Naive thymus-derived CD4-positive, alpha-beta T cell (primary cell): ENCODE measurements at places on chromosomes 2 and 18. TPM values are rescaled to one million over a fixed set of nuclear protein-coding genes. Genes with fewer than 3 reads are reported as not detected.
A peak's percentile ranks its signal among the peaks of the same experiment; 100 is the strongest.

- no peak for DNase-seq
- no peaks in the 10 kb centered on the region for H3K27me3 ChIP-seq
- H3K4me3 ChIP-seq, result no peak overlapping the region
- no peak overlapping the region for H3K27ac ChIP-seq
- H3K36me3 ChIP-seq, result no peaks in the 10 kb centered on the region
- no peaks in the 10 kb centered on the region for H3K4me1 ChIP-seq
Measured at GRCh38 chr2:232588680-232589585, 38.4 kb downstream of the EIF4E2 start.

GRCh38 chr2:24489465-24490180 lies 1.4 kb upstream of the NCOA1 start:
- H3K27me3 ChIP-seq, result no peaks in the 10 kb centered on the region
- DNase-seq, result no peak

- H3K27ac ChIP-seq, result no peak overlapping the region
- no peaks in the 10 kb centered on the region for H3K36me3 ChIP-seq
- DNase-seq, result no peak
- no peaks in the 10 kb centered on the region for H3K4me1 ChIP-seq
Measured at GRCh38 chr2:61679096-61679495, 140.9 kb upstream of the XPO1 start.

GRCh38 chr2:106719222-106719621 lies 166.7 kb downstream of the ST6GAL2 start:
- no peak overlapping the region for H3K27ac ChIP-seq
- no peaks in the 10 kb centered on the region for H3K4me1 ChIP-seq
- DNase-seq, result no peak
- H3K4me3 ChIP-seq, result no peak overlapping the region

DNA sequence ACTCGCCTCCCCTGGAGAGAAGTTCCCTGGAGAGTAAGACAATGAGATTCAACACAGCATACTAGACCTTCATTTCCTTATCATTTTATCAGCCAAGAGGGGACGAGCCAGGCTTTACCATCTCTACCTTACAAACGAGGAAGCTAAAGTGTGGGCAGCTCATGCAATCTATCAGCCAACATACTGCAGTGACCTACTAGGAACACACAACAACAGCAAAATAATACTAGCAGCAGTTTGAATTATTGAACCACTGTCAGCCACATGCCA lies 60.0 kb upstream of the TEX51 start:
- no peaks in the 10 kb centered on the region for H3K27me3 ChIP-seq
- no peak overlapping the region for H3K27ac ChIP-seq
- DNase-seq, result no peak

DNA sequence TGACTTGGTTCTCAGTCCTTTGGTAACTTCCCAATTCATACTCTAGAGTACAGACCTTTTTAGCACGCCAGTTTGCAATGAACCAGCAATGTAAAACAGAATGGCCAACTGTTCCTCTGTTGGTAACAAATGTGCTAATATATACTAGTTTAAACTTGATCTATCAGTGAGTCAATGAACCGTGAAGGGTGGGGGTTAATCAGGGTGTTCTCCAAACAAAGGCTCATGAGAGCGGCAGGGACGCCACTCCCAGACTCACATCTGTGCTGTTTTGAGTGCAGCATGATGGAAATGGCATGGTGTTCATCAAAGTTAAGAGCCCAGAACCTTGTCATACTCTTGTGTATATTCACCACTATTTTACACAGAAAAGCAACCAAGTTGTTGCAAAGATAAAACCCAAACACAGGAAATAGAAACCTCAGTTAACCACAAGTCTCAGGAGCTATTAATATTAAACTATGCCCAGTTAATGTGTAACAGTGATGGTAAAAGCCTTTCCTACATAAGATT lies 70.3 kb downstream of the CERKL start:
- no peak overlapping the region for H3K27ac ChIP-seq
- H3K36me3 ChIP-seq, result no peaks in the 10 kb centered on the region
- H3K4me1 ChIP-seq, result peaks cover 6% of the 10 kb centered on the region
- no peak for DNase-seq

GRCh38 chr18:39840406-39840805 lies 2114.6 kb upstream of the PIK3C3 start:
- H3K27me3 ChIP-seq, result no peaks in the 10 kb centered on the region
- DNase-seq, result no peak
- H3K36me3 ChIP-seq, result no peaks in the 10 kb centered on the region
- H3K27ac ChIP-seq, result no peak overlapping the region

GRCh38 chr2:238978497-238978896 lies 130.6 kb downstream of the TWIST2 start:
- H3K4me1 ChIP-seq, result no peaks in the 10 kb centered on the region
- DNase-seq, result no peak

- no peak overlapping the region for H3K4me3 ChIP-seq
- no peak for DNase-seq
- H3K4me1 ChIP-seq, result no peaks in the 10 kb centered on the region
- no peaks in the 10 kb centered on the region for H3K27me3 ChIP-seq
- no peaks in the 10 kb centered on the region for H3K36me3 ChIP-seq
Measured at GRCh38 chr18:25077038-25077943, 274.7 kb downstream of the ZNF521 start.

DNA sequence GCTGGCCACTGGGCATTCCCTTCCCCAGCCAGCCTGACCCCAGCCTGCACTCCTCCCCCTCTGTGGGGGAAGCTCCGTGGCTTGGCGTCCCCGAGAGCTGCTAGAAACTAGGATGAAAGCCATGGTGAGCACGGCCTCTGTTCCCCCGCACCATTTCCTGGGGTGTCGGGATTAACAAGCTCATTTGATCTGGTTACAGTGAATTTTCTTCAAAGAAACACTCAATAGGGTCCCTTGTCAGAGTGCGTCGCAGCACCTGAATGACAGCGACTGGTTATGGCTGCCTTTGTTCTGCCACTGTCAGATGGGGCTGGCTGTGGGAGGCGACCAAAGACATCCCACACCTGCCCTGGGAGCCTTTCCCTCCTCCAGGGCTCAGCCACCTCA lies 7.7 kb upstream of the ALPI start:
- no peaks in the 10 kb centered on the region for H3K27me3 ChIP-seq
- DNase-seq, result no peak
- no peak overlapping the region for H3K4me3 ChIP-seq

DNA sequence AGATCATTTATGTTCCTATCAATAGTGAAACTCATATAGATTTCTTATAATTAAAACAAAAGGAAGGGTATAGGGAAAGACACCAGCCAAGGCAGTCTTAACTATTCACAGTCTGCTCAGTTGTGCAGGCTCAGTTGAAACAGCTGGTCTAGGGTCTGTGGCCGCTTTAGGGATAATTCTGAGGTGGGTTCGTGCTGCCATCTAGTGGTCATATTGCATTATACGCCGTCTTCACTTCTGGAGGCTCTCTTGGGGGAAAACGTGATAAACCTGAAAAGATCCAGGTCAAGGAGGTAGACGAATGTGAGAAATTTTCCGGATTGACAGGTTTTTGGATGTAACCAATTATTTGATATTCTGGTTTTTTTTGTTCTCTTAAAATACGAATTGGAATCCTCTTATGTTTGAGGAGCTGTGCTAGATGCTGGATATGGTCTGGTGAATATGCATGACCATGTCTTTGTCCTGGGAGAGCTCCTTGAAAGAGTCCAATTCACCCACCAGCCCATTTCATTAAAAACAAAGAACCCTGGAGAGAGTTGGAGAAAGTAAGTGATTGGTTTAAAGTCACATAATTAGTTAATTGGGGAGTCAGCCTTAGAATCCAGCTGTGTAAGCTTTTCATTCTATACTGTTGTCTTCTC lies 492.4 kb downstream of the PLCL1 start:
- no peak overlapping the region for H3K27ac ChIP-seq
- peak; percentile 31 for DNase-seq
- H3K27me3 ChIP-seq, result no peaks in the 10 kb centered on the region
- H3K36me3 ChIP-seq, result no peaks in the 10 kb centered on the region
- H3K4me3 ChIP-seq, result no peak overlapping the region

DNA sequence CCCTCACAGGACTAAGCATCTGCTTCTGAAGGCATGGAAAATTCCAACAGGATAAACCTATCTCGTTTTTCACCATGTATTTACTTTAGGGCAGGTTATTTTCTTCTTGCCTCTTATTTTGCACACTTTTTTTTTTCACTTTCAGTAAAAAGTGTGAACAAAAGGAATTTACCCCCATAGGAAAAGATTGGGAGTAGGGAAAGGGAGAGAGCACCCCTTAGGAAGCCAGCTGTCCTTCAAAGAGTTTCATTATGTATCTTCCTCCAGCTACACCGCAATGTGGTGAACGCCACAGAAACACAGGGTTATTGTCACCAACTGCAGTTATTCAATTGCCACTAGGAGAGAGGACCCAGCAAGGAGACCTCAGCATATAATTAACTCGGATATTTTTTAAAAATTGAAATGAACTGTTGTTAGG lies 286.2 kb upstream of the VRK2 start:
- H3K36me3 ChIP-seq, result no peaks in the 10 kb centered on the region
- no peaks in the 10 kb centered on the region for H3K27me3 ChIP-seq
- DNase-seq, result no peak
- no peak overlapping the region for H3K27ac ChIP-seq

DNA sequence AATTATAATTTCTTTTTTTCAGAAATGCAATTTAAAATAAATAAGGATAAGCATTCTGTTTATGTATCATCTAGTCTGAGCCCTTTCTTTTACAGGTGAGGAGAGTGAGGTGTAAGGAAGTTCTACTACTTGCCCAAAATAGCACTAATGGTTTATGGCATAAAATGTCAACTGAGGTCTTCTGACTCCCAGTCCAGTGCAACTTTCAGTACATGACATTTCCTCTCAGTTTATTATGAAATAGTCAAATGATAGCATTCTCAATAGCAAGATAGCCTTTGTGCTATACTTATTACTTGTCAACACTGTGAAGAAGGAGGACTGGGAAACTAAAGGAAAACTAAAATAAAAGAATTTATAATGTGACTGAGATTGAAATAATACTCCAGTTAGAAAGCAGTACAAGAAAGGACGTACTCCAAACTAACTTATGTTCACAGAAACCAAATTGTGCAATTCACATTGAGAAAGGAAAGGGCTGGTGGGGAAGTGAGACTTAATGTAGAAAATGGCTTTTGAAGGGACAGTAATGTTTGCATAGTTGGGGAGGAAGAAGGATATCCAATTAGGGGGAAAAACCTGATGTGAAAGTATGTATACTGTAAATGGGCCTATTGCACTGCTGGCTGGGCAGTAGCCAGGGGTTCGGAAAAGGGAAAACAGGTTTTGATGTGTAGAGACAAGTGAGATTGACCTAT lies 166.7 kb upstream of the ZEB2 start:
- no peak overlapping the region for H3K4me3 ChIP-seq
- no peak overlapping the region for H3K27ac ChIP-seq
- no peak for DNase-seq
- no peaks in the 10 kb centered on the region for H3K36me3 ChIP-seq
- no peaks in the 10 kb centered on the region for H3K27me3 ChIP-seq
- H3K4me1 ChIP-seq, result no peaks in the 10 kb centered on the region

DNA sequence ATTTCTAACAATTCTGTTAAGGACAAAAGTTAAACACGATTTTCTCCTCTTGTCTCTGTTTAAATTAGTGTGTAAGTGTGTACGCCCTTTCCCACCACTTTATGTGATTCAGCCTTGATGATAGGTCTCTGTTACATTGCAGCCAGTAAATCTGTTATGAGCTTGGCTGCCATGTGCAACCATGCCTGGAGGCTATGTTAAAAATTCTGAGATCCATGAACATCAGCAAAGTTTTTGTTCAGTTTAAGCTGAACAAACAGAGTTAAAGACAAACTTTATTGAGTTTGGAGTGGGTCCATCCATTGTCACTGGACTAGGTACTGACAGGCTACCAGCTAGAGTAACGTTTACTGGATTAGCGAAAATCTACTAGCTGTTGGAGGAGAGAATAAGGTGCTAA lies 110.4 kb downstream of the NCKAP5 start:
- H3K27ac ChIP-seq, result no peak overlapping the region
- H3K36me3 ChIP-seq, result no peaks in the 10 kb centered on the region
- H3K27me3 ChIP-seq, result no peaks in the 10 kb centered on the region

DNA sequence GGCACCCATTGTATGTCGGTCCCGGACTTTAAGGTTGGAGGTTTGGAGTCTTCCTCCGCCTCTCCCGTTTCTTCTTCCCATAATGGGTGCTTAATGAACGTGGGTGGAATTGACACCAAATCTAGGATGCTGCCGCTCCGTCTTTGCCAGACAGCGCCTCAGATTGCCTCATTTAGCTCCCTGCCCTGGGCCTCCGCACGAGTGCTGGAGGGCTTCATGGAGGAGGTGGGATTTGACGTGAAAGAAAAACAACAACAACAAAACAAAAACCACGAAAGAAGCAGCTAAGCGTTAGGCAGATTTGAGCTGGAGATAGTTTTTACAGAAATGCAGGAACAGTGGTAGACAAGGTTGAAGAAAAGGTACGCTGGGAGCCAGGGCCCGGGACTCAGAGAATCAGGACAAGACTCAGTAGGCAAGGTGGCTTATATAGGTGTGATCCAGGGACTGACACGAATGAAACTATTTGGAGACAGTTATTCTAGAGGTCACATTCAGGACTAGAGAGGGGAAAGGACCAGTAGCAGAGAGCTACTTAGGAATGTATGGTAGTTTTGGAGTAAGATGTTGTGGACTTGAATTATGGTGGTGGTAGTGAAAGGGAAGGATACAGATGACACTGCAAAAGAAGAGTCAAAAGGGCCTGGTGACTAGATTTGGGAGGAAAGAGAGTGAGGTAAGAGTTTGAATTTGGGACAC lies 605 bp downstream of the ZNF2 start:
- H3K4me3 ChIP-seq, result peak overlapping the region; percentile 91
- no peak for DNase-seq
- no peaks in the 10 kb centered on the region for H3K36me3 ChIP-seq
- peaks cover 13% of the 10 kb centered on the region for H3K4me1 ChIP-seq
- H3K27me3 ChIP-seq, result no peaks in the 10 kb centered on the region

GRCh38 chr2:103172821-103173220 lies 411.0 kb downstream of the TMEM182 start:
- H3K4me3 ChIP-seq, result no peak overlapping the region
- no peak for DNase-seq
- no peaks in the 10 kb centered on the region for H3K36me3 ChIP-seq
- no peak overlapping the region for H3K27ac ChIP-seq
- H3K4me1 ChIP-seq, result no peaks in the 10 kb centered on the region
- H3K27me3 ChIP-seq, result no peaks in the 10 kb centered on the region

- DNase-seq, result no peak
- H3K27ac ChIP-seq, result no peak overlapping the region
- no peaks in the 10 kb centered on the region for H3K36me3 ChIP-seq
- H3K4me1 ChIP-seq, result peaks cover 6% of the 10 kb centered on the region
Measured at GRCh38 chr2:118183381-118183780, 95.1 kb downstream of the INSIG2 start.

The MATN3 gene
- not detected for total RNA-seq

The RUFY4 gene
- total RNA-seq, result 2.8 TPM

The ANKRD62 gene
- not detected for total RNA-seq

The SETBP1 gene
- total RNA-seq, result 0.08 TPM

The FER1L5 gene
- not detected for total RNA-seq

The UGT1A3 gene
- not detected for total RNA-seq
